Activated T-helper 1 cell treated with anti-CD3 and anti-CD28 coated beads, Interleukin-12 subunit alpha, Interleukin-12 subunit beta, Interleukin-2, Interleukin-4 antibody, amounts not matched to agents 30 ng/mL and 10 ng/mL and 1 ng/mL, durations not matched to agents 14 hours and 24 hours and 36 hours (primary cell): ENCODE measurements at places on chromosomes 2 and 18.

GRCh38 chr18:49812286-49813068 is 856 bp downstream of the ACAA2 start:
- peaks cover 51% of the 10 kb centered on the region for H3K4me1 ChIP-seq
- H3K4me3 ChIP-seq, result peak overlapping the region; percentile 97
- no peak for DNase-seq
- peak overlapping the region; percentile 30 for H3K27ac ChIP-seq

DNA sequence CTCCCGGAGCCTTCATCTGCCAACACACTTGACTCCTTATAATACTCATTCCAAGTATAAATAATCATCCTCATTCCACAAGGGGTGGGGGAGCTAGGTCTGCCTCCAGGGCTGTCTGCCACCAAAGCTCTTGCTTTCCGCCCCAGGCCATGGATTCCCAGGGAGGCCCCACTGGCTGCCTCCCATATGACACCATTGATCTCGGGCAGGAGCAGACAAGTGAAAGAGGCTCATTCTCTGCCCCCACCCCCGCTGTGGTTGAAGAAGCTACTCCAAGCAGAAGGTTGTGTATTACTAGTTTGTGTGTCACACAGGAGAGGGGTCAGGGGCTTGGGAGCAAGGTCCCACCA is 99.5 kb downstream of the MRO start:
- no peaks in the 10 kb centered on the region for H3K4me1 ChIP-seq
- no peak overlapping the region for H3K27ac ChIP-seq
- H3K4me3 ChIP-seq, result no peak overlapping the region
- no peaks in the 10 kb centered on the region for H3K27me3 ChIP-seq

GRCh38 chr18:27270508-27270907 is 85.4 kb upstream of the CHST9 start:
- no peak overlapping the region for H3K27ac ChIP-seq
- H3K4me3 ChIP-seq, result no peak overlapping the region
- DNase-seq, result no peak

DNA sequence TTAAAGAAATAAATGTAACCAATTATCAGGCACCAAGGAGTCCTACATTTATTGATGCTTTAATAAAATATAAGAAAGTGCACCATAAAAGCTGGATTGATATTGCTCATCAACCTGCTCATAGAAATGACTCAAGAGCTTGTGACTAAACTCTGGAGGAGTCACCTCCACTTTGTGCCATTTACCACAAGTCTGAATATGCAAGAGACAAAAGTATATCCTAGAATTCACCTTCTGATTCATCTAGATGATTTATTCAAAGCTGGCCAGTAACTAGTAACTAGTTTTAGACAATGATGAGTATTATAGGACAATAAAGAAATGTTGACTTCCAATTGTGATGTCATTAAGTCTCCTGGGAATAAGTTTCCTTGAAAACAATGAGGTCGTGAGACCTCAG is 146.0 kb upstream of the SOX11 start:
- H3K4me1 ChIP-seq, result no peaks in the 10 kb centered on the region
- H3K36me3 ChIP-seq, result no peaks in the 10 kb centered on the region
- no peak overlapping the region for H3K27ac ChIP-seq
- H3K4me3 ChIP-seq, result no peak overlapping the region

DNA sequence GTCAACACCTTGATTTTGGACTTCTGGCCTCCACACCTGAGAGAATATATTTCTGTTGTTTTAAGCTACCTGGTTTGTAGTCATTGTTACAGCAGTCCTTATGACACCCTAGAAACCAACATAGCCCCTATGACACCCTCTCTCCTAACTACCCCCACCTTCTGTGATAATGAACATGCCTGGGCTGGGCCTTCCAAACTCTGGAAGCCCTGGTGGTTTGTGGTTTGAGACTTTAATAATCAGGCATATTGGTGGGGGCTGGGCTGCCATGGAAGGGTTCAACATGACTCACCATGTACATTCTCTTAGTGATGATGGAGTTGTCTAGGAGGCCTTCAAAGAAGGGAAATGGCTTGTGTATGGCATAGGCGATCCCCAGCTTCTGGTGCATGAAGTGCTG is 3.3 kb downstream of the SP110 start:
- H3K4me3 ChIP-seq, result peak overlapping the region; percentile 49
- DNase-seq, result no peak
- peak overlapping the region; percentile 20 for H3K27ac ChIP-seq
- H3K36me3 ChIP-seq, result peaks cover 63% of the 10 kb centered on the region

DNA sequence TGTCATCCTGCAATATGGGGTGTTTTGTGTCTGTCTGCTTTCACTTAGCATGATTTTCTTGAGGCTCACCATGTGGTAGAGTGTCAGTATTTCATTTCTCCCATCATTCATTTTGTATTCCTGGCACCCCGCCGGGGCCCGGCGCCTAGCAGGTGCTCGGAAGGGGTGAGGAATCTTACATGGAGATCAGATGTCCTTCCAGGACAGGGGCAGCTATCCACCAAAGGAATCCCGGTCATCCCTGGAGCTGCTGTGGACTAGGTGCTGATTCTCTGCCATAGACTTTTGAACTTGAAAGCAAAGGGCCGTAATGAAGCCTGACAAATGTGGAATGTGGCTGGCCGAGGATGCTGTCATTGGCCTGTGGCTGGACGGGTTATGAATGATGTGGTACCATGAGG is 2.4 kb downstream of the PRELID3A start:
- DNase-seq, result no peak
- peaks cover 34% of the 10 kb centered on the region for H3K27me3 ChIP-seq
- H3K4me3 ChIP-seq, result no peak overlapping the region
- H3K4me1 ChIP-seq, result peaks cover 19% of the 10 kb centered on the region
- H3K27ac ChIP-seq, result no peak overlapping the region

DNA sequence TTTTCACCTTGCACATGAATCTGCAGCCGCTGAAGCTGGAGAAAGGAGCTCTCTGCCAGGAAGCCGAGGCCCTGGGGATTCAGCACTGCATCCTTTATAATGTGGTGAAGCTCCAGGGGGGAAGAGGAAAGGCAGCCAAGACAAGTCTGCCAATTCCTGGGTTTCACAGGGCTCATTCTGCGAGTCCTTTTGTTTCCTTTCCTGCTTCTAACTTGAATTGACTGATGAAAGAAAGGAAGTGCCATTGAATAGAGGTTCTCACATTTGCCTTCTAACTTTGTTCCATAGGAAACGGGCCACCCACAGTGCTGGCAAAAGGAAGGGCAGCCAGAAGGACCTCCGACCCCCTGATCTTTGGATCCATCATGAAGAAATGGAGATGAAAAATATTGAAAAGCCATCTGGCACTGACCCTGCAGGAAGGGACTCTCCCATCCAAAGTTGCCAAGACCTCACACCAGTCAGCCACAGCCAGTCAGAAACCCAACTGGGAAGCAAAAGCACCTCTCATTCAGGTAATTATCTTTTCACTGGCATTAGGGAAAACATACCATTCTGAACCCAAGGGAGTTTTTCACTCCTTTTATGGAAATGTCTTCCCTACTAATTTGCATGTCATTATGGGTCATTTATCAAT is 765.4 kb downstream of the MBD2 start:
- no peak overlapping the region for H3K27ac ChIP-seq
- H3K27me3 ChIP-seq, result no peaks in the 10 kb centered on the region
- DNase-seq, result no peak
- H3K4me3 ChIP-seq, result no peak overlapping the region
- H3K36me3 ChIP-seq, result no peaks in the 10 kb centered on the region

DNA sequence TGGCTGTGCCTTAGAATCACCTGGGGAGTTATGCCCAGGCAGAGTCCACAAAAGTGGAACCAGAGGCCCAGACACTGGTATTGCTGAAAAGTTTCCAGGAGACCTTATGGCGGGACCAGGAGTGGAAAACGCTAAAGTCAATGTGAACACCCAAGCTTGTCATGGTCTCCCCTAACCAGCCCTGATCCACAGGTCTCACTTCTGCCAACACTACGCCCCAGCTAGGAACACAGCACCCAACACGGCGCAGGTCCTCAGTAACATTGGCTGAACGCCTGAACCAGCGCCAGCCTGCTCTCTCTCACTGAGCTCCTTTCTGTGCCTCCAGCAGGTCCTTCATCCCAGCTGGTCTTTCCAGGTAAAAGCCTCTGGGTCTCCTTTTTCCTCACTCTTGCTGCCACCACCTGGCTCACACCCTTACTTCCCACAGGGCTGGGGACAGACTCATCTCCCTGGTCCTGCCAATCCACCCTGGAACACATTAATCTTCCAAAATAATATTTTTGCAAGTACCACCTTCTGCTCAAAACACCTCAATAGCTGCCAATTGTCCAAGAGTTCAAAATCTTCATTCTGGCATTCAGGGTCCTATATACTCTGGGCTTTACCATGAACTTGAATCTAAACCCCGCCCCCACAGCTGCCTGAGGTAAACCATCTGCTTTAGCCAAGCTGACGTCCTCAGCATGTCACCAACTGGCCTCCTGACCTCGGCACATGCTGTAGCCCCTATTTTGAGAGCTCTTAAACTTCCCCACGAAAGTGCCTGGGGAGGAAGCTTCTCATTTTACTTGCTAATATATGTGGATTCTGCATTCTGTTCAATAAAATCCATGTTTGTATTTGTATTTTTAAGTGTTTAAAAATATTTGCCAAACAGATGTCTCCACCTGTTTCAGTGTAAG is 34.6 kb downstream of the ADCY3 start:
- DNase-seq, result no peak
- no peaks in the 10 kb centered on the region for H3K27me3 ChIP-seq
- no peak overlapping the region for H3K27ac ChIP-seq

GRCh38 chr2:8009010-8009597 is 672.8 kb upstream of the ID2 start:
- H3K36me3 ChIP-seq, result no peaks in the 10 kb centered on the region
- H3K27me3 ChIP-seq, result peaks cover 5% of the 10 kb centered on the region
- DNase-seq, result no peak
- H3K27ac ChIP-seq, result no peak overlapping the region

GRCh38 chr18:67308819-67309218 is 207.7 kb downstream of the DSEL start:
- H3K27me3 ChIP-seq, result peaks cover 2% of the 10 kb centered on the region
- DNase-seq, result no peak
- no peaks in the 10 kb centered on the region for H3K4me1 ChIP-seq
- H3K27ac ChIP-seq, result no peak overlapping the region

DNA sequence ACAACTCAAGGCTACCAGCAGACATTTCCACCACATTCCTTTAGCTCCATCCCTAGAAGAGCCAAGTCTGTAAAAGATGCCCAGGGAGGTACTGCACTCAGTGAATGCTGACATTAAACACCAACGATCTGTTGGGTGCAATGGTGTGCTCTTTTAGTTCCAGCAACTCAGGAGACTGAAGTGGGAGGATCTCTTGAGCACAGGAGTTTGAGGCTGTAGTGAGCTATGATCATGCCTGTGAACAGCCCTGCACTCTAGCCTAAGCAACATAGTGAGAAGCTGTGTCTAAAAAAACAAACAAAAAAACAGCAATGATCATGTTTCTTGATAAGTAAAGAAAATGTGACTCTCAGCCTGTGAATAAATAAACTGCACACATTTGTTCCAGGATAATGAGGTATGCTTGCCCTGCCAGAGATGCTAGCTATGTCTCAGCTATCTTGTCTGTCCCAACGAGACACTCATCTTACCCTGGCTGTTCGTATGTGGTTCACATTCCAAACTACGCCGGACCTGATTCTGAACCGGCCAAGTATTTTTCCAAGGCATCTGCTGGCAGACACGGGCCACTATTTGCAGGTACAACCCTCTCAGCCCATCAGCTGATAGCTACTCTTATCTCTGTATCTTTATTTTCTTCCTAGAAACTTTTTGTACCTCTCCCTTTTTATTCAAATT is 21.8 kb downstream of the TMEM182 start:
- H3K36me3 ChIP-seq, result no peaks in the 10 kb centered on the region
- H3K27ac ChIP-seq, result no peak overlapping the region
- no peaks in the 10 kb centered on the region for H3K4me1 ChIP-seq
- no peak overlapping the region for H3K4me3 ChIP-seq

- no peak overlapping the region for H3K27ac ChIP-seq
- DNase-seq, result no peak
- H3K4me3 ChIP-seq, result peak overlapping the region; percentile 73
- no peaks in the 10 kb centered on the region for H3K36me3 ChIP-seq
- H3K4me1 ChIP-seq, result peaks cover 22% of the 10 kb centered on the region
Measured at GRCh38 chr2:74441170-74441689, 507 bp downstream of the RTKN start.

DNA sequence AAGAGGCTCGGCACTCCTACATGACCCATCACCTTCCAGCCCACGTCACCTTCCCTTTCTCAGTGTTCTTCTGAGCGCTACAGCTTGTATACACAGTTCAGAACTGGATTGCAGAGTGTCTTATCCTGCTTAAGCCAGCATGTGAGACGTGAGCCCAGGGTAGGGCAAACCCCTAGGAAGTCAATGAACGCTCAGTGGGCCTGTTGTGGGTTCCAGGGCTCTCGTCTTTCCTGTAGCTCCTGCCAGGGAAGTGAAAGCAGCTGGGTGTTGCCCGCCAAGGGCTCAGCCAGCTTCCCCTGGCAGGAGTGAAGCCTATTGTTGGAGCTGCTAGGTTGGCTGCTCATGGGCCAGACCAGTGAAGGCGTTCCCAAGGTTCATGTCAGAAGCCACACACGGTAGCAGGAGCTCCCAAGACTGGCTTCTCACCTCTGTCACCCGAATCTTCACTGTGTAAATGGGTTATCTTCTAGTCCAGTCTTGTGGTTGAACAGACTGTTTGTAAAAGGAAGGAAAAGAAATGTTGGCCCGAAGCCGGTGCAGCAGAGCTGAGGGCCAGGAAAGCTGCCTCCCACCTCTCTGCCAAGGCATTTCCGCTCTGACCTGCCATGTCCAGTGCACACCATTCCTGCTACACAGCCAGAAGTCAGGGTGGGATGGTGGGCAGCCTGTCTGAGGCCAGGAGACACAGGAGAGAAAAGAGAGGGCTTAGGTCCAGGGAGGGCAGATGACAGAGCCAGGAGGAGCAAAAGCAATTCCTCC is 69.6 kb upstream of the RMDN2 start:
- no peak overlapping the region for H3K4me3 ChIP-seq
- DNase-seq, result no peak
- no peak overlapping the region for H3K27ac ChIP-seq
- peaks cover 8% of the 10 kb centered on the region for H3K27me3 ChIP-seq
